ENCODE measurements at places on chromosomes 12 and 14.

GRCh38 chr14:102517392-102518062 is 8.0 kb upstream of the ANKRD9 start:
- DNase-seq, result no peak

- no peak for DNase-seq
Observed at GRCh38 chr14:72439707-72440106, 454.2 kb downstream of the DPF3 start.

DNA sequence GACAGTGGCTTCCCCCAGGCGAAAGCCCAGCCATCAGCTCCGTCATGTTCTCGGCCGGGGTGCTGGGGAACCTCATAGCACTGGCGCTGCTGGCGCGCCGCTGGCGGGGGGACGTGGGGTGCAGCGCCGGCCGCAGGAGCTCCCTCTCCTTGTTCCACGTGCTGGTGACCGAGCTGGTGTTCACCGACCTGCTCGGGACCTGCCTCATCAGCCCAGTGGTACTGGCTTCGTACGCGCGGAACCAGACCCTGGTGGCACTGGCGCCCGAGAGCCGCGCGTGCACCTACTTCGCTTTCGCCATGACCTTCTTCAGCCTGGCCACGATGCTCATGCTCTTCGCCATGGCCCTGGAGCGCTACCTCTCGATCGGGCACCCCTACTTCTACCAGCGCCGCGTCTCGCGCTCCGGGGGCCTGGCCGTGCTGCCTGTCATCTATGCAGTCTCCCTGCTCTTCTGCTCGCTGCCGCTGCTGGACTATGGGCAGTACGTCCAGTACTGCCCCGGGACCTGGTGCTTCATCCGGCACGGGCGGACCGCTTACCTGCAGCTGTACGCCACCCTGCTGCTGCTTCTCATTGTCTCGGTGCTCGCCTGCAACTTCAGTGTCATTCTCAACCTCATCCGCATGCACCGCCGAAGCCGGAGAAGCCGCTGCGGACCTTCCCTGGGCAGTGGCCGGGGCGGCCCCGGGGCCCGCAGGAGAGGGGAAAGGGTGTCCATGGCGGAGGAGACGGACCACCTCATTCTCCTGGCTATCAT is 663 bp downstream of the PTGER2 start:
- DNase-seq, result no peak

DNA sequence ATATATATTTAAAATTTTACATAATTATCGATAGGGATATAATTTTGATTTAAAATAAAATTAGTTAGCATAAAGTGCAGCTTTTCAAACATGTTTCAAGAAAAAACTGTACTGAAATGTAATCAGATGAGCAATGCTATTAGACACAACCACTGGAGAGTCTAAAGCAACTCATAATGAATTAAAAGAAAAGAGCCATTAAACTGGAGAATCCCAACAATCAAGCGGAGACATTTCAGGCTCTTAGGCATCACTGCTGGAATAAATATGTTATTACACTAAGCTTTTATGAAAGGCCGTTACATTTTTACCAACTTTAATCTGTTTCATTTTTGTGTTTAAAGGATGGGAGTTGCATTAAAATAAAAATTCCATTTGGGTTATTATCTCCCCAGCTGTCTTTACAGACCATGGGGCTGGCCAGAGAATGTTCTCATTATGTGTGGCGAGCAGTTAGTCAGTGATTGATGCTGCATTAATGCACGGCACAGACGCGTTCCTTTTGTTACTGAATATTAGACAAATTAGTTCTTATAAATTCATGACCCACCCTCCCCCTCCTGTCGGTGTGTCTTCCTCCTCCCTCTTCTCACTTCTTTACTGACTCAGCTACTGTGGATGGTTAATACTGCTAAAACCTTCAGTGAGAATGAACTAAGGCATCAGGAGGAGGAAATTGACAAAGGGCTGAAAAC is 156.8 kb downstream of the PDZRN4 start:
- DNase-seq, result no peak

DNA sequence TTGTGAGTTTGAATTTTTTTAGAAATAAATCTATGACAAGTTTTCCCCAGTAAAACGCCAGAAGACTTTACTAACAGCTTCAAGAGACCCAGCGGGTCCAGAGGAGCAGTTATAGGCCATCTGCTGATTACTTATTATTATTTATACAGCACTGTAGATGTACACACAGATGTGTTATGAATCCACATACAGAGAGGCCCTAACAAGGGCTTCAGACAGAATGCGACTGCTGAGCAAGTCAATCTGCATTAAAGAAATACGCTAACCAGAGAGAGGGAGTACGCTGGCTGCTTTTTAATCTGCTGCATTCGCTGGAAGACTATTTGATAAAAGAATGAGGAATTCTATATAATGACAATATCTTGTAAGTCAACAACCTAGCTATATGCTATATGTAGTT is 32.5 kb downstream of the ATF7 start:
- DNase-seq, result no peak

Data from fibroblast of skin of scalp (primary cell).